ENCODE measurements at places on chromosomes 13 and 19.
A peak's percentile ranks its signal among the peaks of the same experiment; 100 is the strongest.

DNA sequence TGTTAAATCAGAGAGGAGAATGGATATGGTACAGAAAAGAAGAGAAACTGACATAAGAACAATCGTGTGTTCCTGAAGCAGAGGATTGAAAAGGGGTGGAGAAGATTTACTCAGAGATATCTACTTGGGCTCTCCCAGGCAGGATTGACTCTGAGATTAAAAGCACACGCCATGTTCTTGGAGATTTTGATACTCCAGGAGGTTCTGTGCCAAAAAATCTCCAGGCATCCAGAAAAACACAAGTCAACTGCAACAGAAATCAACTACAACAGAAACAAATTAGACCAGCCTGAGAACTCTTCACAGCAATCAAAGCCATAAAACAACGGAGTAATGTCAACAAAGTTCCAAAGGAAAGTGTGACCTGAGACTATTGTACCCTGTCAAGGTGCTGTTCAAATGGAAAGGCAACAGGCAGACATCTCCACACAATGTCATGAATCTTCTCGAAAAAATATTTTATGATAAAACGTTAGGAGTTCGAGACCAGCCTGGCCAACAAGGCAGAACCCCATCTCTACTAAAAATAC is 104.2 kb downstream of the UBL3 start:
- no peak for DNase-seq

DNA sequence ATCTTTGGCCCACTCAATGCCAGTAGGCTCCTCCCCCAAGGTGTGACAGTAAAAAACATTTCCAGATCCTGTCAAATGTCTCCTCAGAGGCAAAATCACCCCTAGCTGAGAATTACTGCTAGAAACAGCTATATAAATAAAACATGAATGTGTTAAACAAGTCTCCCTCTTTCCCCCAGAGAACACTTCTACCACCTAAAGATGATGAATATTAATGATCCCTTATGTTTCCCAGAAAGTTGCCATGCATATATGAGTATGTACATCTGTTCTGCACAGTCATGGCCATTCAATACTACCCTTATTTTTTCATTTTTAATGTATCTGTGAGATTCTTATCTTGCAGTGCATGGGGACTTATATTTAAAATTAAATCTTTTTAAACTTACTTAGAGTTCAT is 230.0 kb downstream of the SHISA2 start:
- no peak for DNase-seq

DNA sequence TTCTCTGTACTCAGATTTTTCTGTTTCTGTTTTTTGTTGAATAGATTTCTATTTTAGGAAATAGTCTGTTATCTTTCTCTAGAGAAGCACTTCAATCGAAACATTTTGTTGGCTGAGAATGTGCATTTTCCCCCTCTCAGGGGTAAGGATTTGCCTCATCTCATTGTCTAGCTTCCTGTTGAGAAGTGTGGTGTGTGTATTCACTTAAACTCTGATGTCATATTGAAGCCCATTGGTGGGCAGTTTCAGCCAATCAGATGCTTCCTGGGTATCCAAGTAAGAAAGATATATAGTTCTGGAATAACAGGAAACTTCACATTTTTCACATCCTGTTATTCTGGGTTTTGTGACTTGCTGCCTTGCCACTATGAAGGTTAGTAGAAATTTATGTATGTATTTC is 87.6 kb downstream of the ARHGEF7 start:
- DNase-seq = no peak

DNA sequence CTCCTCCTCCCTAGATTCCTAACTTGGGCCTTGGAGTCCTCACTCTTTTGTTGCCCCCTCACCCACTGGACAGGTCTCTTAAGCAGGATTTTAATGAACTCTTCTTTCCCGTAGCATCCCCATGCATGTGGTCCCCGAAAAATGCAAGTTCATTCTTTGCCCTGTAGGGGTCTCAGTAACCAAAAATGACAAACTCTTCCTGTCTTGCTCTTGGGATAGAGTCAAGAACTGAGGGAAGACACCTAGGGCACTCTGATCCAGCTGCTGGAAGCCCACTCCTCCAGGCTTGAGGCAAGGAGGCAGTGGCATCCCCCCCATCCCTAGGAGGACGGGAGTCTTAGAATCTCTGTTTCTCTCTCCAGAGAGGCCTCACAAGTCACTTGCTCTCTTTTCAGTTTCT is 987.0 kb downstream of the DIAPH3 start:
- DNase-seq = no peak

DNA sequence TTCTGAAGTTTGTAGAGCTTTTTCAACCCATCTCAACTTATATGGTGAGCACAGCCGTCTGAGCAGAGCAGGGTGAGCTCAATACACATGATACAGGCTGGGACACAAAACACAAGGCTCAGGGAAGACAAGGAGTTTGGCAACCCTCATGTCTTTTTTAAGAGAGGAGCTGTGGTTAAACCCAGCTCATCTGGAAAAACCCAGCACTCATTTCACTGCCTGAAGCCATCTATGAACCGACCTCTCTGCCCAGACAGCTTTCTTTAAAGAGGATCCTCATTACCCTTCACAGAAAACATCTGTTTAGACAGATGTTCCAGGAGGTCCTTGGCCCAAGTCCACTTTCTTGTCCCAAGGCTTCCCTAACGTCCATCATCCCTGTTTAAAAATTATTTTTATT is 170.0 kb upstream of the TSHZ3 start:
- DNase-seq = no peak

GRCh38 chr19:10499550-10500246 is 3.5 kb downstream of the KEAP1 start:
- DNase-seq = no peak

- no peak for DNase-seq
These were observed 190.2 kb downstream of the TEX29 start for GRCh38 chr13:111510502-111511218.

GRCh38 chr13:50635504-50635903 is 208.0 kb downstream of the DLEU7 start:
- DNase-seq = no peak

GRCh38 chr13:43558326-43558725 is 228.4 kb downstream of the ENOX1 start:
- DNase-seq = no peak

DNA sequence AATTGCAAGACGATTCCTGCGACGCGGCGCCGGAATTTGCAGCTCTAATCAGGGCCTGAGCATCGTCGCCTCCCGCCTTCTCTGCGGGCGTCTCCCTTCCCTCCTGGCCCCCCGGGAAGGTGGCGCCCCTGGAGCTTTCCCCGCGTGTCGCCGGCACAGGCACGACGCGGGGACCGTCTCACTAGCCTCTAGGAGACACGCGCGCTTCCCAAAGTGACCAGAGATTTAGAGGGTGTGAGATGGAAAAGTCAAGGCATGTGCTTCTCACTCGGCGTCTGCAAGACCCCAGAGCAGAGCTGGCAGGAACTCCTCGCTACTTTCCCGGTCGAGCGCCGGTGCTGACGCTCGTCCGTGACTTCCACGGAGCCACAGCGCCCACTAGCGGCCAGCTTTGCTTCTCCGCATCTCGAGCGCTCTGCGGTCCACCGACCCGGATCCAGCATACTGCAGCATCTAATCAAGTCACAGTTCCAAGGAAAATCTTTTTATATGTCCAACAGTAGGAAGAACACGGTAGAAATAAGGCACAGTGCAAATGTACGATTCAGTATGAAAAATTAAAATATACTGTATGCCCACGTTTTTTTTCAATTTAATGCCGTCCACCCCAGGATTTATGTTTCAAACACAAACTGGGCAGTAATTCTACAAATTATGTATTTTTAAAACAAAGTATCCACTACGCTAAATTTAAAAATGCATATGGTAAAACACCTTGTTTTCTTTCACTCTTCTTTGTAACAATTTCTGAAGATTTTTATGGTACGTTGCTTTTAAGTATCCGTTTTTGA is 977 bp upstream of the EFNB2 start:
- peak; percentile 81 for DNase-seq

- no peak for DNase-seq
These were observed 242.1 kb downstream of the DACH1 start for GRCh38 chr13:71624653-71625600.

DNA sequence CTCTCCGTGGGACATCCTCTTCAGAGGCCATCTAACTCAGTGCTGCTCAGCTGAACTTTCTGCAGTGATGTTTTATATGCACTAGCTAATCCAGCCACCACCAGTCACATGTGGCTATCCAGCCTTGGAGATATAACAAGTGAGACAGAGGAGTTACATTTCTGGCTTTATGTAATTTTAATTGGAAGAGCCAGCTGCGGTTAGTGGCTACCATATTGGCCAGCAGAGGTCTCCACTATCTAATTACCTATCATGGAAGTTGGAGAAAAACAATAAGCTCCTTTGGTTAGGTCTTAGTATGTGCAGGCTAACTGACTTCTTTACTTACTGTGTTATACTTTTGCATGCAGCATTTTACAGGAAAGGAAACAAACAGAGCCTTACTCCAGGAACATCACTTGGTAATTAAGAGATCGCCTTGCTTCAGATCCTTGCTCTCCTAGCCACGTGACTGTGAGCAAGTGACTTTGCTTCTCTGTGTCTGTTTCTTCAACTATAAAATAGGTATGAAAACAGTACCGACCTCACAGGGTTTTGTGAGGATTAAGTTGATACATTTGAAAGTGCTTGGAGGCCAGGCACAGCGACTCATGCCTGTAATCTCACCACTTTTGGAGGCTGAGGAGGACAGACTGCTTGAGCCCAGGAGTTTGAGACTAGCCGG is 1.6 kb upstream of the KLK10 start:
- peak; percentile 90 for DNase-seq

DNA sequence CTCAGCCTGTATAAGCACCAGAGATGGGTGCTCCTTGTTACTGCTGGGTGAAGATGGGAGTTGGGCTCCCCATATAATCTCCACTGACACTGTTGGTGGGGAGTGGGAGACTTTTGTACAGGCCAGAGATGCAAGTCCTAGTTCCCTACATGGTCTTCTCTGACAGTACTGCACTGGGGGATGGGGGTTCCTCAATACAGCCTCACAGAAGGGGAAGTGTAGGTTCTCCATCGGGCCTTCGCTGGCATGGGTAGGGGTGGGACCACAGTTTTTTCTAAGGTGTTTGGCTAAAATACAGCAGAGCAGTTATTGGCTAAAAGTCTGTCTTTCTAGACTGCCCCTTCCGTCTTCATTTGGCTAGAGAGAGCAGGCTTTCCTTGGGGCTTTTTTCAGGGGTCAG is 167.2 kb upstream of the SERP2 start:
- DNase-seq = no peak

GRCh38 chr13:94345374-94346195 is 133.9 kb downstream of the DCT start:
- peak; percentile 5 for DNase-seq

DNA sequence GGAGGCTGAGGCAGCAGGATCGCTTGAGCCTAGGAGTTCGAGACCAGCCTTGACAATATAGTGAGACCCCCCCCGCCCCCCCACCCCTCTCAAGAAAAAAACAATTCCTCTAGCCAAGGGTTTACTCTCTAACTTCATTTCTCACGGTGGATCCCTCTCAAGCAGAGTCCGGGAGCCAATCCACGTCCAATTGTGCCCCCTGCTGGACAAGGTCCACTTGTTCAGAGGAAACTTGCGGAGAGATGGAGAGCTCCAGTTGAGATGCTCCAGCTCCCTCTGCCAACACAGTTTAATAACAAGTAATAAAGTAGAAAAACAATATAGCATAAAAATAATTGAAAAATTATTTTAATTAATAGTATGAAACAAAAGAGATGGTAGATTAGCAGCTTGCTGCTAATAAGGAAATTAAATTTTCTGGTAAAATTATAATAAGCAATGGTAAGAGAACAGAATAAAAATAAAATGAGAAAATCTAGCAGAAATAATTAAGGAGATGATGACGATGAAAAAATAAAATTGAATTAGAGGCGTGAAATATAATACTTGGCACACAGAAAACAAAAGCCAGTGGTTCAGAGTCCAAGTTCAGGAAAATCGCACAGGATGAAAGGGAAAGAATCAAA is 14.5 kb upstream of the SIGLEC14 start:
- DNase-seq = peak; percentile 68

DNA sequence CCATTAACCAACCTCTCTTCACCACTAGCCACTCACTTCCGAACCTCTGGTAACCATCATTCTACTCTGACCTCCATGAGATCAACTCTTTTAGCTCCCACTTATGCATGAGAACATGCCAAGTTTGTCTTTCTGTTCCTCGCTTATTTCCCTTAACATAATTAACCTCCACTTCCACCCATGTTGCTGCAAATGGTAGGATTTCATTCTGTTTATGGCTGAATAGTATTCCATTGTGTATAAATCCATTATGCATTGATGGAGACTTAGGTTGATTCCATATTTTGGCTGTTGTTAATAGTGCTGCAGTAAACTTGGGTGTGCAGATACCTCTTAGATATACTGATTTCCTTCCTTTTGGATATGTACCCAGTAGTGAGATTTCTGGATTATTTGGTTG is 30.2 kb downstream of the ZNF382 start:
- no peak for DNase-seq

All from SW480 (cell line).